Activated CD4-positive, alpha-beta T cell treated with anti-CD3 and anti-CD28 coated beads, Interleukin-10, Interleukin-2, amounts not matched to agents 100 ng/mL and 50 ng/mL, durations not matched to agents 16 hours and 8 hours (primary cell): ENCODE measurements at places on chromosomes 3 and 15.

GRCh38 chr15:50828610-50829206 lies 63.2 kb upstream of the SPPL2A start:
- no peak for DNase-seq

- no peak for DNase-seq
Observed at GRCh38 chr15:71153823-71154524, 38.7 kb downstream of the THSD4 start.

- no peak for DNase-seq
Observed at GRCh38 chr15:67403428-67404154, 117.3 kb upstream of the C15orf61 start.

- no peak for DNase-seq
Observed at GRCh38 chr3:148146947-148147826, 550.5 kb upstream of the AGTR1 start.

DNA sequence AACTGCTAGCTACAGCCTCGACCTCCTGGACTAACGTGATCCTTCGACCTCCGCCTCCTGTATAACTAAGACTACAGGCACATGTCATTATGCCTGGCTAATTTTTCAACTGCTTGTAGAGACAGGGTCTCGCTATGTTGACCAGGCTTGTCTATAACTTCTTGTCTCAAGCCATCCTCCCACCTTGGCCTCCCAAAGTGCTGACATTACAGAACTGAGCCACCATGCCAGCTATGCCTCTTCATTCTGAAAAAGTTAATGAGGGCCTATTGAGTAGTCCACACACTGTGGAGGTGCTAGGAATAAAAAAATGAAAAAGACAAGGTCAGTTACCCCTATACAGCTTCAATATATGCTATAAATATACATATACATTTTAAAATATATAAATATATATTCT lies 18.3 kb upstream of the EPHA6 start:
- no peak for DNase-seq

- DNase-seq, result no peak
Observed at GRCh38 chr15:25481208-25481859, 42.5 kb upstream of the UBE3A start.

DNA sequence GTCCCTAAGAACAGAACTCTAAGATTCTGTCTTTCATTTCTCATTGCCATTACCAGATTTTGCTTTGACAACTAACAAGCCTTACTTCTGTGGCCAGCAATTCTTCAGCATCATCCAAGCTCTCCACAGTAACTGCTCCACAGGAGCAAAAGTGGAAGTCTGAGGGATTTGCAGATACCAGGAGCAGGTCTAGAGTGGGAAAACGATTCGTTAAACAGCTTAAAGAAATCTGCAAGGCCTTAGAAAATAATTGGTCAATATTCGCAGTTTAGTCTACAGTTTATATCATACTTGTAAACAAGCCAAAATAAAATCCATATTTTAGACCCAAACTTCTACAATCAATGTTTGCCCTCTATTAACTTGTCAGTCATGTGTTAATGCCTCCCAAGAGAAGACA lies 24.1 kb downstream of the MYH15 start:
- DNase-seq, result no peak

DNA sequence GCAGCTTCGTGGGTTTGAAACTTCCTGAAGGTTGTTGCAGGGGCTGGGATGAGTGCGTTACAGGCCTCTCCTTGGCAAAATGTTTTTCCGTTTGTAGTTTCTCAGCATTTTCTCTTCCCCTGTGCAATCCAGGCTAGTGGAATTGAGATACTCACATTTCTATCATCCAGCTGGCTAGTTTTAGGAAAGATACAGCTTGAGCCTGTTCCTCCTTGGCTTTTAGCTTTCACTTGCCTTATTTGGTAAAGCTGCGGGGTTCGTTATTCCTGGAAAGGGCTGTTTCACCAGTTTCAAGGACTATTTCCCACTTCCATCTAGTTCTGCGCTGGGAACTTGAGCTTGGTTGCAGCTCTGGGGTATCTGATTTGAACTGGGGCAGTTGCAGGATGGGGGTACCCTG lies 90.3 kb downstream of the ITPR1 start:
- no peak for DNase-seq

GRCh38 chr3:196624907-196625306 lies 14.6 kb upstream of the NRROS start:
- no peak for DNase-seq

DNA sequence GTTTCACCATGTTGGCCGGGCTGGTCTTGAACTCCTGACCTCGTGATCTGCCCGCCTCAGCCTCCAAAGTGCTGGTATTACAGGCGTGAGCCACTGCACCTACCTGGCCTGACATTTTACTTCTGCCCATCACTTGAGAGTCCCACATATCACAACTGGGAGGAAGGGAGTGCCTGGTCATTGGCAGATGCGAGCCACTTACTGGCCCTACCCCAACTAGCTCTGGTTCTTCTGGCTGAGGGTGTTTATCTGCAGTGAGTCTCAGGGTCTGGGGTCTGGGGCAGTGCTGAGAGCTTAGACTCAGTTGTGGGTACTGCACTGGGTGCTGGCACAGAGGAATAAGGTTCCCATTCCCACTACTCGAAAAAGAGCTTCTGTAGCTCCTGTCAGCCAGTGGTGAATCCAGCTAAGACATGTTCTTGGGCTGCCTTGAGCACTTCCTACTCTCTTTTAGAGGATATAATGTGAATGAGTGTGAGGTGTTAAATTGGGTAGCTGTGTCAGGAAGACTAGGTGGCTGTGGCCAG lies 30.2 kb downstream of the DAG1 start:
- DNase-seq, result no peak

GRCh38 chr3:126343649-126344035 lies 13.6 kb downstream of the KLF15 start:
- DNase-seq, result no peak

GRCh38 chr15:46297766-46298165 lies 662.9 kb downstream of the SQOR start:
- DNase-seq, result no peak

DNA sequence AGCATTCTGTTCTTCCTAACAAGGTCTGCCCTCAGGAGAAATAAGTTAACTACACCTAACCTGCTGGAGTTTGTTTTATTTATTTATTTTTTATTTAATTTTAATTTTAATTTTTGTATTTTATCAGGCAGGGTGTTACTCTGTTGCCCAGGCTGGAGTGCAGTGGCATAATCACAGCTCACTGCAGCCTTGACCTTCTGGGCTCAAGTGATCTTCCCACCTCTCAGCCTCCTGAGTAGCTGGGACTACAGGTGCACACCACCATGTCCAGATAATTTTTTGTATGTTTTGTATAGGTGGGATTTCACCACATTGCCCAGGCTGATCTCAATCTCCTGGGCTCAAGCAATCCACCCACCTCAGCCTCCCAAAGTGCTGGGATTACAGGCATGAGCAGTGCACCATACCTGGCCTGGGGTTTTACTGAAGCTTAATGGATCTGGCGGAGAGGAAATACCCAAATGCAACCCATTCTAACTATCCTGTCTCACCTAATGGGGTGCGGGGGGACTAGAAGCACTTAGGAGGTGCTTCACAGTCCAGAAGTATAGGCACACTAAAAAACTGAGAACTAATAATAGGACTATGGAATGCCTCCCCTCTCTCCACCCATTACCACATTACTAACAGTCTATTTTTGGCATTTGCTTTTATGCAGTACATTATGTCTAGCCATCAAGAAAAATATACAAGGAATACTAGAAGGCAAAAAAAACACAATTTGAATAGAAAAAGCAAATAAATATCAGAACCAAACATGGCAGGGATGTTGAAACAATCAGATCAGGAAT lies 61.4 kb downstream of the TTBK2 start:
- DNase-seq, result no peak

DNA sequence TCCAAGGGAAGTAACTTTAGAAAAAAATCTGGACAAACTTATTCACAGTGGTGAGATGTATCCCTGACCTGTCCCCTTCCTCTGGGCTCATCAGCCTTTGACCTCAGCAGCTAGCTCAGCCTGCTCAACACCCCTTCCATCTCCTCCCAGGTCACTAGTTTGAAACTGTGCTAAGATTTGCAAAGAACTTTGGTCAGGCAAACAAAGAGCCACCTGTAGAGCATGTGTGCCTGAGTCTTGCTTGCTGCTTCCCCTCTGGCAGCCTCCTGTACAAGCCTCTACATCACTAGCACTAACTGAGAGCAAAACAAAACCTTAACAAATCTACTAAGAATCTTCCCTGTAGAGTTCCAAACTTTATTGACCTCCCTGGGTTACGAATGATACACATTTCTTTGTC lies 43.9 kb downstream of the NR1I2 start:
- no peak for DNase-seq

DNA sequence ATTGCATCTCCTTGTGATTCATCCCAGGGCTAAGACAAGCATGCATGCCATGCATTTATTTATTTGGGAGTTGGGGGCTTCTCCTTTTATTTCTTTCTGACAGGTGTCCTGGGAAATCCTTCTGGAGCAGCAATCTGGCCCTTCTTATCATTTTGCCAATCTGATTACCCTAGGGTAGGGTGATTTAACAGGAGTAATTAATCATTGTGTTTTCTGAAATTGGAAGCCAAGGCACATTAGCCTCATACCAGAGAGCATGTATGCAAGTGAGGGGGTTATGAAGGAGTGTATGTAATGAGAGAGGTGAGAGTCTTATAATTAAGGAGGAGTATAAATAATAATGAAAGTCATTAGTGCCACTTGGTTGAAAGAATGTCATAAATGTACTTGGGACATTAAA lies 37.4 kb upstream of the ARPP21 start:
- no peak for DNase-seq

DNA sequence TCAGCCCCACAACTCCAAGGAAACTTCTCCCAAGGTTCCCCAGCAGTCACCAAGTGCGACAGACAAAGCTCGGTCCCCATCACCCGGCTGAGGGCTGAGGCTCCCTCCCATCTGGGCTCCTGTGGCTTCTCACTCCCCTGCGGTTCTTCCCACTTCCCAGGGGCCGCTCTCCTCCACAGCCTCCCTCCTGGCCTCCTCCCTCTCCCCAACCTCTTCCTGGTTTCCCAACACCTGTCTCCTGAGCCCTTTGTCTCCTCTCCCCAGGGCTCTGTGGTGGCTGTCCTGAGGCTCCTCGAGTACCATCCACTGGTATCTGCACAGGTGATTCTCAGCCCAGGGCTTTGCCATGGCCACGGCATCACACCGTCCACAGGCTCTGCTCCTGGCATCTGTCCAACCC lies 113.2 kb upstream of the NSMCE3 start:
- no peak for DNase-seq

DNA sequence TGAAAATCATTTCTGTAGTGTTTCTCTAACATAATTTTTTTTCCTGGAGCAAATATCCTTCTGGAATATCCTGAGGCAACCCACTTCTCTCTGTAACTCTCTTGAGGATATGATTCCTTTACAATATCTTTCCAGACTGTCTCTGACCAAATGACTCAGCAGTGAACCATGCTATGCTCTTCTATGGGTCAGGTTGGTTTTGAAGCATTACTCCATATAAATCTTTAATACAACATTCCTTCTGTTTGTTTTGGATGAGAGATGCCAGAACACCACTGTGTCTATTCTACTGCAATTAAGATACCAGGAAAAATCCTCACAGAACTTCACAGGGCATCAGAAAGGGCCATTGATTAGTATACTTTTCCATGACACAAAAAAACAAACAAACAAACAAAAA lies 626.4 kb upstream of the ZNF385D start:
- DNase-seq, result no peak

GRCh38 chr3:17407576-17407975 lies 334.9 kb downstream of the TBC1D5 start:
- DNase-seq, result no peak

DNA sequence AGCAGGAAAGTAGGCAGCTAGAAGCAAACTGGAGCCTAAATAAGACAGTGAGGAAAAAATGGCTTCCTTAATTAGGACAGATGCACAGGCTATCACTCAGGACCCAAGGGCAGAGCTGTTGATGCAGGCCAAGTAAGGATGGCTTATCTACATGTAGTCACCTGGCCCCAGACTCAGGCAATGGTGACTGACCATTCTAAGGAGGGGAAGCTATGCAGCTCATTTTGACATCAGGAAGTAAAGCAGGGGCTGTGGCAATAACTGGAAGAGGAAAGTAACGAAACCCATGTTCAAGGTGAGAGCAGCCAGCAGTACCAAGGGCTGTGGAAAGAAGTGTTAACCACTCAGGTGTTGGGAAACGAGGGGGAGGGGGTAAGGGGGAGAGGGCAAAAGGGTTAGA lies 16.2 kb downstream of the ACAD11 start:
- DNase-seq, result no peak

DNA sequence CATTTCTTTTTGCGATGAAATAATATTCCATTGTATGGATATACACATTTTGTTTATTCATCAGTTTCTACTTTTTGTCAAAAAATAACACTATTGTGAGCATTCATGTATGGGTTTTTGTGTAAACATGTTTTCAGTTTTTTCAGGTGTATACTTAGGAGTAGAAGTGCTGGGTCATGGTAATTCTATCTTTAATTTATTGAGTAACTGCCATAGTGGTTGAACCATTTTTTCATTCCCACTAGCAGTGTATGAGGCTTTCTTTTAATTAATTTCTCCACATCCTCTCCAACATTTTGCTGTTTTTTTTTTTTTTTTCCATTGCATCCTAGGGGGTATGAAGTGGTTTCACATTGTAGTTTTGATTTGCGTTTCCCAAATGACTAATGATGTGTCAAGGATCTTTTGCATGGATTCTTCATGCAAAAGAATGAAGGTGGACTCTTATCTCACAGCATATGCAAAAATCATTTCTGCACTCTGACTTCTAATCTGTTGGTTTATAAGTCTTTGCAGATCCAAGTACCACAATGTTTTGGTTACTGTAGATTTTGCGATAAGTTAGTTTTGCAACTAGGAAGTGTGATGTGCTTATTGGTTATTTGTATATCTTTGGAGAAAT lies 12.6 kb downstream of the ATP2C1 start:
- no peak for DNase-seq

DNA sequence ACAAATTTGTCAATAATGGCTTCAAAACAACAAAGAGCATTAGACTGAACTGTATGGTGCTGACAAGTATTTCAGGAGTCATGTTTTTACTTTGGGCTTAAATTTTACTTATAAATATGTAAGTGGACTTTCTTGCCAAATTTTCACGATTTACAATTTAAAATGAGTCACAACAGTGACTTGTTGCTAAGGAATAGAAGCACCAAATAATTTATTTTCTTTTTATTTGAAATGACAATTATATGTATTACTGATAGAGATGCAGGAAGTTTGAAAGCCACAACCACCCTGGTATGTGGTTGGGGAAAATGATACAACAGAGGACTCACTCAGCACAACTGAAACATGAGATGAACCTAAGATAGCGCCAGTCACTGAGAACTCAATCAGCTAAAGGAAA lies 90.3 kb downstream of the FMN1 start:
- DNase-seq, result peak; percentile 56

- DNase-seq, result no peak
Observed at GRCh38 chr3:133991209-133991608, 38.5 kb downstream of the SLCO2A1 start.

DNA sequence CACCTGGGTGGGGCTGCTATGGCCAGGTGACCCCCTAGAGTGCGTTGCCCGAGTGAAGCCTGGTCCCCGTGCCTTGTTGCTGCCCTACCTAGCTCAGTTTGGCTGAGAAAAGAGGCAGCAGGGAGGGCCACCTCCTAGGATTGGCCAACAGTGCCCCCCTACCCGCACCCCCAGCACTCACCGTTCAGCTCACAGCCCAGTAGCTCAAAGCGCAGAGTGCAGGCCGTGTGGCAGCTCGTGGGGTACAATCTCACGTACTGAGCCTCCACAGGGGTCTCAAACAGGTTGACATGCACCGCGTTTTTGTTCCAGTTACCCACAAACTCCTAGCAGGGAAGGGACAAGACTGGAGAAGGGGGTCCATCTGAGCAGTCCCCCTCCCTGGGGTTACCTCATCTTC lies 7.6 kb downstream of the MFGE8 start:
- DNase-seq, result no peak

GRCh38 chr3:8204853-8205650 lies 296.6 kb upstream of the LMCD1 start:
- no peak for DNase-seq

GRCh38 chr15:51044037-51044727 lies 50.5 kb downstream of the TNFAIP8L3 start:
- no peak for DNase-seq
